Ovary (tissue), 10 donors: ENCODE measurements at places on chromosomes 5 and 9.

- no peak for DNase-seq
- no peaks in the 10 kb centered on the region for H3K36me3 ChIP-seq
- no peak overlapping the region for H3K4me3 ChIP-seq
- H3K27me3 ChIP-seq: no peaks in the 10 kb centered on the region
- no peaks in the 10 kb centered on the region for H3K4me1 ChIP-seq
- no peak overlapping the region for H3K27ac ChIP-seq
These were observed 335.0 kb downstream of the NPR3 start for GRCh38 chr5:33046091-33046490.

DNA sequence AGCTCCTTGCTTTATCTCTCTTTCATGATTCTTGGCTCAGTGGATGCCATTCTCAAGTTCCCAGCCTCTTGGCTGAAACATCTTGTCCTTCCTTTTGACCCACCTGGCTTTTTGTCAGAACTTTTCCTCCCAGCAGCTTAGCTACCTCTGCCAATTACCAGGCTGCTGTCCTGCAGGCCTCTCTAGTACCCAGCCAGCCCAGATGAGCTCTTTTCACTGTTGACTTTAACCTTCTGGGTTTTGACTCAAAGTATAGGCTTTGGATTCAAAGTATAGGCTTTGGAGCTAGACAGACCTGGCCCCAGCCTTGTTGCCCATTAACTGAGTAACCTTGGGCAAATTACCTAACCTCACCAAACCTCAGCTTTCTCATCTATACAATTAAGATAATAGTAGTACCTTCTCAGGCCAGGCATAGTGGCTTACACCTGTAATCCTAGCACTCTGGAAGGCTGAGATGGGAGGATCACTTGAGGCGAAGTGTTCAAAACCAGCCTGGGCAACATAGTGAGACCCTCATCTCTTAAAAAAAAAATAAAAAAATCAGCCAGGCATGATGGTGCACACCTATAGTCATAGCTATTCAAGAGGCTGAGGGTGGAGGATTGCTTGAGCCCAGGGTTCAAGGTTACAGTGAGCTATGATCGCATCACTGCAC lies 6.6 kb upstream of the TMEFF1 start:
- no peaks in the 10 kb centered on the region for H3K4me1 ChIP-seq
- H3K36me3 ChIP-seq: no peaks in the 10 kb centered on the region
- no peak overlapping the region for H3K4me3 ChIP-seq
- DNase-seq: no peak
- H3K27ac ChIP-seq: no peak overlapping the region
- no peaks in the 10 kb centered on the region for H3K27me3 ChIP-seq

- no peaks in the 10 kb centered on the region for H3K36me3 ChIP-seq
- H3K4me1 ChIP-seq: no peaks in the 10 kb centered on the region
- no peak overlapping the region for H3K27ac ChIP-seq
- DNase-seq: no peak
These were observed 473.0 kb downstream of the TLR4 start for GRCh38 chr9:118177241-118177640.

- H3K27me3 ChIP-seq: no peaks in the 10 kb centered on the region
- DNase-seq: no peak
- no peaks in the 10 kb centered on the region for H3K4me1 ChIP-seq
- no peaks in the 10 kb centered on the region for H3K36me3 ChIP-seq
These were observed 306.9 kb upstream of the C9orf72 start for GRCh38 chr9:27880156-27880555.
